Kidney epithelial cell (primary cell): ENCODE measurements at places on chromosomes 5 and 9.

- DNase-seq = no peak
These were observed 197.7 kb downstream of the MCTP1 start for GRCh38 chr5:95086927-95087815.

DNA sequence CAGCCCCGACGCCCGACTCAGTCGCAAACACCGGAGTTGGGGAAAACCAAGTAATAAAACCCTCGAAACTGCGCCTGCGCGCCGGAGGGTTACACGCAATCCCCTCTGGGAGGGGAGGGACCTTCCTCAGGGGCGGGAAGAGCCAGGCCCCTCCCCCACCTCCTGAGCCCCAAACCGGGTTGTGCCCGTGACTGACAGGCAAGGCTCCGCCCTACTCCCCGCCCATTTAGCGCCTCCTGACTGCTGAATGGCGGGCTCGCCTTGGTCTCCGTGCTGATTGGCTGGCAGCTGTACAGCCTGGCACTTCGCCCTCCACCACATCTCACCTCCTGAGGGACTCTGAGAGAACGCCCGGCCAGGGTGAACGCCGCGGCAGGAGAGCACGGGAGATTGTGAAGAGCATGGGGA, at the start of gene PRDM9:
PRDM9 (plus strand) TSS at position 332 of the 408 bp plus-strand sequence. CDS start 1,425 bp downstream, outside the sequence.
- peak; percentile 7 for DNase-seq

- DNase-seq = peak; percentile 19
These were observed 33.4 kb upstream of the BARHL1 start for GRCh38 chr9:132548751-132549640.

- DNase-seq = no peak
These were observed 175.2 kb downstream of the SAXO1 start for GRCh38 chr9:18857769-18858168.

- no peak for DNase-seq
These were observed 107.1 kb downstream of the PHF2 start for GRCh38 chr9:93683331-93684134.

GRCh38 chr5:150590979-150591695, 49.3 kb upstream of the SYNPO start:
- no peak for DNase-seq

GRCh38 chr9:37060833-37061232, 26.8 kb upstream of the PAX5 start:
- no peak for DNase-seq

DNA sequence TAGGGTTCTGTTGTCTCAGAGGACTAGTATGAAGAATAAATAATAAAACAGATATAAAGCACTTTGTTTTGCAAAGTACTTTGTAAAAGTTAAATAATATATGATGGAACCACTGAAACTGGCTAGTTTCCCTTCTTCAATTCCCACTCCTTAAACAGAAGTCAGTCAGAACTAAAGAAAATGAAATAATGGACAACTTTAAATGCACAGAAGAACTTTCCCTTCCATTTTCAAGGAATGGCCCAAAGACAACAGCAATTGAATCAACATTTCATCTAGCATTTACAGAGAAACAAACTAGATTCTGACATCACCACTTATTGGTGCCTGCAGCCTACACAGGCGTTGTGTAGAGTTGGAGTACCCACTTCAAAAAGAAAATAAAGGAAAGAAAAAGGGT, 16.2 kb downstream of the DIAPH1 start:
- DNase-seq = no peak

DNA sequence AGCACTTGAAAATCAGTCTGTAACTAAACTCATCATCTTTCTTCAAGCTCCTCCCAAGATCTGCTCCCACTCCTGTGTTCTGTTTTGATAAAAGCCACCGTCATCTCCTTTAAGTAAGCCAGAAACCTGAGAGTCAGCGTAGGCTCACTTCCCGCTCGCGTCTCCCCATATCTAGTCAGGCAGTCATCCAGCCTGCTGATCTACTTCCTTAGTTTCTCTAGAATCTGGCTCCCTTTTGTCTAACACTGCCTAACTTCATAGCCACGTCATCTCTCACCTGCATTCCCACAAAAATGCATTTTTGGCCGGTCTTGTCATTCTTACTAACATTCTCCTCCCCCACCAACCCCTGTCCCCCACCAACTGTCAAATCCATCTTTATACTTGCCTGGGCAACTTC, 3.0 kb upstream of the TJP2 start:
- DNase-seq = no peak
